ENCODE measurements at places on chromosomes 11 and 22.

DNA sequence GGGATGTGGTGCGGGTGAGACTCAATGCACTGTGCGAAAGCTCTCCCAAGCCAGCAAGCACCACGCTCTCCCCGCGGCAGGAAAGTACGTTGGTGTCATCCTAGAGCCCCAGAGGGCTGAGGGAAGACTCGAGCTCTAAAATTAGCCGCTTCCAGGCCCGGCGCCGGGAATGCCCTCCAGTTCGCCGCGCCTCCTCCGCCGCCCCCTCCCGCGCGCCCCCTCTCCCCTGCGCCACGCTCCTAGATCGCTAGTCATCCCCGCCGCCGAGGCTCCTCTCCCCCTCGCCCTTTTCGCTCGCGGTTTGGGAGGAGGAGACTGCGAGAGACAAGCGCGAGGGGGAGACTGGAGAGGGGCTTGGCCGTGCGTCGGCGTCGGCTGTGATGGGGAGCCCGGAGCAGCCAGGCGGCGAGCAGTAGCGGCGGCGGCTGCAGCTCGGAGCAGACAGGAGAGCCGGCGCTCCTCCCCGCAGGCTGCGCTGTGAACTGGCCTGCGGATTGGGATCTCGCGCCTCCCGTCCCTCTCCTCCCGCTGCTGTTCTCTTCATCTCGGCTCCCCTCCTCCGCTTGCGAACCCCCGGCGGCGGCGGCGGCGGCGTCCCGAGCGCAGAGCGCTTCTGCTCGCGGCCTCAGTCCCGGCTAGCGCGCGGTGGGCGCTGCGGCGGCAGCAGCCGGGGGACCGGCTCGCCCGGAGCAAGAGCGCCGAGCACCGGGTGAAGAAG, at the start of gene FAT3:
TSS of gene FAT3 (plus strand) at position 412 of the 718 bp plus-strand sequence. CDS start 127,295 bp downstream, outside the sequence.
- DNase-seq, result no peak

DNA sequence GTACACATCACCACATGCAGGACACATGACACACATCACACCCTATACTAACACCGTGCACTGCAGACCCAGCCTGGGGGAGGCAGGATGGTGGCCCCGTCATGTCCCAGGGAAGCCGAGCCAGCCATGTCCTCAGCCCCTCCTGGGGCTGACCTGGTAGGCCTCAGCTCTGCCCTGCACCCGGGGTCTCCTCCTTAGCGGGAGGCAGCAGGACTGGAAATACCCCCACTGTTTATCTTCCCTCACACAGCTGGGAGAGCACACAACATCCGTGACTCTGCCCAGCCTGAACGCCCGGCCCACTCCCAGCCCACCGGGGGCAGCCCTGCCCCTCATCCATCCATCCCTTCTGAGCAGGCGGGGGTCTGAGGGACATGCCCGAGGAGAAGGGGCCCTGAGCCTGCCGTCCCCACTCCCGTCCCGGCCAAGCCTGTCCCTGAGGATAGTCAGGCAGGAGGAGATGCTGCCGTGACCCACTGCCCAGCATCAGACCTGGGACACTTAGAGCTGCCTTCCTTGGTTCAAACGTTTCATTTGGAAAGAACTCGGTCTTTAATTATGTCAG, 945.0 kb downstream of the BRD1 start:
- DNase-seq, result no peak

- no peak for DNase-seq
Observed at GRCh38 chr11:102287964-102288724, 29.1 kb upstream of the BIRC3 start.

GRCh38 chr11:29612423-29612822, 404.4 kb downstream of the KCNA4 start:
- DNase-seq, result no peak

DNA sequence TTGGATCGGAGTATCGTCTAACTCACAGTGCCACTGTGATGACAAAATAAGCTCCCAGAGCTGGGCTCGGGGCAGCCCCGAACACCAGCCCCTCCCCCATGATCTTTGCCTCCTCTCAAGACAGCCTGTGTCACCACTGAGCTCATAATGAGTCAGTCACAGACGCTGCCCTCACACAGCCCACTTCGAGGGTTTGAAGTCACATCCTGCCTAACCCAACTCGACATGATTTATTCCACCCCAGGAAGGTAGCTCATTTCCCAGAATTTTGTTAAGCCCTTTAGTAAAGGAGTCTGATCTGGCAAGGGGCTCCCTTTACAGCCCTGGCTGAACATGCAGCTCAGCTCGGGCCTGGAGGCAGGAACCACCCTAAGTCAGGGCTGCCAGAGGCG, 22.8 kb downstream of the MYH9 start:
- peak; percentile 77 for DNase-seq

- DNase-seq, result no peak
Observed at GRCh38 chr22:44682556-44683168, 19.3 kb upstream of the PRR5 start.

DNA sequence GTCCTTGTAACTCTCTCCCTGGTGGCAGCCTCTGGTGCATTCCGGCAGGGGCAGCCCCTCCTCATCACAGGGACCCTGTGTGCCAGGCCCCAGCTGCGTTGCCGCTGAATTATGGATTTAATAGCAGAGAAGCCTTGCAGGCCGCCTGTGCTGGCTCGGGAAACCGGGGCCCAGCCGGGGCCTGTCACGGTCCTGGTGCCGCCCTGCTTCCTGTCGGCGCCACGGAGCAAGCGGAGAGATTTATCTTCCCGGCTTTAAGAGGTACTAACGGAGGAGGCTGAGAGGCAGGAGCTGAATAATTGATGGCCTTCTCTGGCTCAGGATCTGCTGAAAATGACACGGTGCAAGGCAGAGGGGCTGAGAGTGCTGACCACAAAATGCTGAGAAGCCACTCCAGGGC, 54.0 kb upstream of the CCDC188 start:
- DNase-seq, result no peak

- DNase-seq, result no peak
Observed at GRCh38 chr11:78295347-78295746, 106.6 kb downstream of the USP35 start.

DNA sequence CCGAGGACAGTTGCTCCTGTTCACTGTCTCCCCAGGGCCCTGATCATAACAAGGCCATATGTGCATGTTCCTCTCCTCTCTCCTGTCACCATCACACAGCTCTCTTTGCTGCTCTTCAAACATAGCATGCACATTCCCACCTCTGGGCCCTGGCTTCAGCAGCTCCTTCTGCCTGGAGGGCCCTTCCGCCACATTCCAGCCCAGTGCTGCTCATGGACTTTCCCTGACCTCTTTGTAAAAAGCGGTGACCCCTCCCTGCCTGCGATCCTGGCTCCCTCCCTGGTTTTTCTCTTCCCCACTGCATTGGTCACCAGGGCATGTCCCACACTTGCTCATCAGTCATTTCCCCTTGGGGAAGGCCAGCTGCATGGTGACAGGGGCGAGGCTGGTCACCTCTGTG, 98.2 kb downstream of the MYO18B start:
- no peak for DNase-seq

DNA sequence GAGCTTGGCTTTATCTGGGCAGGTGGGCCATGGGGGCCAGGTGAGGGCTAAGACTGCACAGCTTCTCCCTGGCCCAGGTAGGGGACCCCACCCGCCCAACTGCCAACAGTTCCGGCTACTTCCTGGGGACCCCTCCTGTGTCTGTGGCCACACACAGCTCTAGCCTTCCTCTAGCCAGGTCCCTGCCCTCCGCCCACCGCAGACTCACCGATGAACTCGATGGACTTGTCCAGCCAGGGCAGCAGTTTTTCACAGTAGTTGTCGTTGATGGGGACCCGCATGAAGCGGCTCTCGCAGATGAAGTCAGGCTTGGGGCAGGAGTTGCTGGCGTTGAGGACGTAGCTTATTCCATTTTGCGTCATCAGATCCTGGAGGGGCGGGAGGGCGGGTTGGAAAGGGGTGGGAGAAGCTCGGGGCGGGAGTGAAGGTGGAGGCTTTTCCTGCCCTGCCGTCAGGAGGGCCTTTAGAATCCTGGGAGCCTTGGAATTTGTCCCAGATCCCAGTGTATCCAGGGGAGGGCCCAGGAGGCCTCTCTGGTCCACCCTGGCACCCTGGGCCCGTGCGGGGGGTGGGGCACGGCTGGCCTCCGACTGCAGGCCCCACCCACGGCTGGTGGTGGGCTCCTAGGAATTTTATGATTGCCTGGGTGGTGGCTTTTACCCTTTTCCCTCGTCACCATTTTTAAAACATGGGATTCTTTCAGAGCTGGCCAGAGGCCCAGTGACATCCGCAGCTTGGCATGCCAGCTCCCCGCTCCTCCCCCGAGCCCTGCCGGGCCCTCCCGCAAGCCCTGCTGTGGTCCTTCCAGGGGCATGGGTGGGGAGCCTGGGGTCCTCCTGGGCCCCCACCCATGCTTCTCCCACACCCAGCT, 13.9 kb downstream of the DUSP8 start:
- DNase-seq, result no peak

DNA sequence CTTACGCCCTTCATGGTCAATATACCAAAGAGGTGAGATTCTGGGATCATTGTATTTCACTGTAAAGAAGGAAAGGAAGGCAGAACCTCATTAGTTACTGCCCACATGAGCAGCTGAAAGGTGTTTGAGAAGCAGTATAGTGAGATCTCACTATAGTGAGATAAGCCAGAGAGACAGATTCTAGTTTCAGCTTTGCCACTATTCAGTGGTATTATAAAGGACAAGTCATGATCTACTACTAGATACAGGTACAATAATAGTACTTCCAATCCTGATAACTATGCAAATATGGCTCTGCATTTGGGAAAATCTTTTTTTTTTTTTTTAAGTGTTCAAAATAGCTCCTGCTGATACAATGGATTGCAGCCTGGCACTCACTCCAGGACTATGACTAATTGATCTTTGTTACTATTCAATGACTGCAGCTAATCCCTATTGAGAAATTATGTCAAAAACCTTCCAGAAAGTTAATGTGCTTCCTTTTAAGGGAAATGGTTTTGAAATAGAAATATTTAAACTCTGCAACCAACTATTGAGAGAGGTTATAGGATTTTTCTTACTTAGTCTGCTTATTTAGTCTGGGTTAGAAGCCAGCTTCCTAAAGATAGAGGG, 8.3 kb upstream of the DLAT start:
- DNase-seq, result no peak

GRCh38 chr11:129102756-129103155, 89.4 kb downstream of the ARHGAP32 start:
- DNase-seq, result no peak

GRCh38 chr22:49847751-49848689, 5.6 kb upstream of the ZBED4 start:
- DNase-seq, result no peak

DNA sequence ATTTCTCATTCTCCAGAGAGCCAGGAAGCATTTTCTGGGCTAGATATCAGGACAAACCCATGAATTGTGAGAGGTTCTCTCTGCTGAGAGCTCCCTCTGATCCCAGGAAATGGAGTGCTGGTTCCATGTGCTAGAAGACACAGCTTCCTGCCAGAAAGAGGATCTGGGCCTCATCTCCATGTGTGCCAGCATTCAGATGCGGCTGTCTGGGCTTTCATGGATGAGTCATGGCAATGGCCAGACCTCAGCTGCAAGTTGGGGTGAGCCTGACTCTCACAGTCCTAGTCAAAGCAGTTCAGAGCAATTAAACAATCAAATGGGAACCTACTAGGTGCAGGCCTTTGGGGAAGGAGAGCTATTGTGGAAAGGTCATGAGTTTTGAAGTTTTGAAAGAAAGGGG, 82.3 kb upstream of the EED start:
- peak; percentile 55 for DNase-seq

DNA sequence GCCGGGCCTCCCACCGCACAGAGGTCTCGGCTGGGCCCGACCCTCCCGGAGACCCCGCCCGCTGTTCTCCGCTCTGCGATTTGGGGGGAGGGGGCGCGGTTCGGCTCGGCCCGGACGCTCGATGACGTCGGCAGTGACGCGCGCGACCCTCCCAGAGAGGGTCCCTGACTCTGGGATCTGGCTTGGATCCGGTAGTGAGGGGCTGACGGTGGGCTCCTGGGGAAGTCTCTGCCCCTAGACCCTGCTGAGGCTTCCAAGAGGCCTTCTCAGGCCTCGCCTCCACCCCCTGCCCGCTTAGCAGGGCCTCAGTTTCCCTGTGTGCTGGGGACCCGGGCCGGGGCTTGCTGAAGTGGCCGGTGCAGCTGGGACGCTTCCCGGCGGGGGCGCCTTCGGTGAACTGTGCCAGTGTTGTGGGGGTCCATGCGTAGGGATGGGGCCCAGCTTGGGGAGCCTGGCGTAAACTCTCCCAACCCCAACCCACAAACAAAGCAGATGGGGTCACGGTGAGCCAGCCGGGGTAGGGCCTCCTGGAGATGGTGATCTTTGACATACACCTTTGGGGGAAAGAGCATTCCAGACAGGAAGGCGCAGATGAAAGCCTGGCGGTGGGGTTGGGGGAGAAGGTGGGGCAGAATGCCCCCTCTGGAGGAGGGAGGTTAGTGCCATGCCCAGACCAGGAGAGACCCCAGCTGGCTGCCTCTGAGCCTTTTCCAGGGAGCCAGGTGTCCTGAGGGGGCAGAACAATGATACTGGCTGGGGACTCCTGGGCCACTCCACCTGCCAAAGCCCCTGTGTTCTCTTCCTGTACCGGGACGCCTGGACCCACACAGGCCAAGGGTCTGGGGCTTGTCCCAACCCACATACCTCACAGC, 1.0 kb downstream of the B4GALNT4 start:
- DNase-seq, result no peak

GRCh38 chr22:46373159-46373558, 37.6 kb downstream of the TRMU start:
- DNase-seq, result no peak

DNA sequence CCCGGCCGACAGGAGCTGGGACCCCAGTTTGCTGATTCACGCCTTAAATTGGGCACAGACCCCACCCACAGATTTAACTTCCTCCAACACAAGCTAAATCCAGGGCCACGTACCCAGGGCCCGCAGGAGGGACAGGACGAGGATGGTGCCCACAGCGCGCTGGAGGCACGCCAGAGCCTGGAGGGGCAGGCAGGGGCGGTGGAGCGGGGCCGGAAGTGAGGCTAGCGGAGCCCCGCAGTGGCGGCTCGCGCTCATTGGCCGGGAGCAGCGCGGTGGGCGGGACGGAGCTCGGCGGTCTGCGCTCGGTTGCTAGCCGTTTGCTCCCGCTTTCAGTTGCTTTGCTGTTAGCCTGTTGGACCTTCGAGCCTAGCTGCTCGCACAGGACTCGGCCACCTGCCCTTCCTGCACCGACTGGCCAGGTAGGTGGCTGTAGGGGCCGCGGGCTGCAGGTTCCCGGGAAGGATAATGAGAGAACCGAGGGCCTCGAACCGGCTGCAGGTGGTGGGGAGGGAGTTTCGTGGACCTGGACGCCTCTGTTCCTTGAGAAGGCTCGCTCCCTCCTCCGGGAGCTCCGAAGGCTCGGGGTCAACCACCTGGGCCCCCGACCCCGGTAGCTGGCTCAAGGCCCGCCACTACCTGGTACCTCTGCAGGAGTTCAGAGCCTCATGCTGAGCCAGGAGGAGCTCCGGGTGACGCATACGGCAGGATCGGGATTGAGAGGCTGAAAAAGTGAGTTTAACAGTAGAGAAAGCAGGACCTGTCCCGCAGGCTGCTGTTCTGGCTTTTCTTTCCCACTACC, at the start of gene CCDC134:
TSS of gene CCDC134 (plus strand) at position 332 of the 799 bp plus-strand sequence. CDS start 8,212 bp downstream, outside the sequence.
- peak; percentile 28 for DNase-seq

DNA sequence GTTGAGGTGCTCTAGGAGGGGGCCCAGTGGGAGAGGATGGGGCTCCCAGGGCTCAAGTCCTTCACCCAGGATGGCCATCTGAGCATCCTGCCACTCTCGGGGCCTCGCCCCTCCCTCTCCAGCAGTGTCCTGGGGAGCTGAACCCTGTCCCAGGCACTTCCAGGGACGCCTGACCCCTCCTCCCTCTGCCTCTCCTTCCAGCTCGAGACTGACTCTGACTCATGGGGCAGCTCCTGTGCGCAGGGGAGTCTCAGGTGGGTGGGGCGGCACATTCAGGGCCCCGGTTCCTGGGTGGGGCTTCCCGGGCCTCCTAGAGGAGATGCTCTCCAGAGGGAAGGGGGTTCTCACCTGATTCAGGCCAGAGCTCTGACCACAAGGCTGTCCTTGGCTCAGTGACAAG, 77.1 kb upstream of the IGLL5 start:
- DNase-seq, result no peak
